ENCODE measurements at places on chromosomes 4 and X.
A peak's percentile ranks its signal among the peaks of the same experiment; 100 is the strongest.

DNA sequence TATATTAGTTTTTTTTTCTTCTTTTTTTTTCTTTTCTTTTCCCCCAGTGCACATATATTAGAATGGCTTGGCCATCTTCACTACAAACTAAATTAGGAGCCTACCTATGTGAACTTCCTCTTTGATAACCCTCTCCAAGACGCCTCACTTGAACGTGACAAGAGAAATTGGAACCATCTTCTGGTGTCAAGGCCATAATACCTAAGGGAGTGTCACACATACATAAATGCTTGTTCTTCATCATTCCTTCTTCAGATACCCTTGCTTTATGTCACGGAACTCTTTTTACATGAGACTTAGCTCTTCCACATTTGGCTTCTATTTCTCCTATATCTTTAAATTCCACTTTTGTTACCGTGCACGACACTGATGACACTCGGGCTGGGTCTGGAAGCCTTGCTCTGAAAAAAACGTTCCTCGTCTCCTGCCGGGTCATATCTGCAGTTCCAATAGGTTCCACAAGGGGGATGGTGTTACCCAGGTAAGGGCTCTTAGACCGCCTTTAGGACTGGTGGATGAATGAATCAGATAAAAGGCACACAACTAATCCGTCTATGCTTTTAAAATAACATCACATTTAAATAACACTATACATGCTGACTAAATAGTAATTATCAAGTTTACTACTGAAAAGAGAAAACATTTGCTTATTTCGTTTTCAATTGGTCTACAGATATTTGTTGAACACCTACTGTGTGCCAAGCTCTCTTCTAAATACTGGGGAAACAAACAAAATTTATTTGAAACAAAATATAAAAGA, 19.9 kb downstream of the DGAT2L6 start:
- DNase-seq: peak; percentile 33

- DNase-seq: no peak
Measured at GRCh38 chrX:15681433-15681832, 16.8 kb upstream of the CLTRN start.

- DNase-seq: no peak
Measured at GRCh38 chrX:70694339-70695122, 214.0 kb downstream of the TEX11 start.

DNA sequence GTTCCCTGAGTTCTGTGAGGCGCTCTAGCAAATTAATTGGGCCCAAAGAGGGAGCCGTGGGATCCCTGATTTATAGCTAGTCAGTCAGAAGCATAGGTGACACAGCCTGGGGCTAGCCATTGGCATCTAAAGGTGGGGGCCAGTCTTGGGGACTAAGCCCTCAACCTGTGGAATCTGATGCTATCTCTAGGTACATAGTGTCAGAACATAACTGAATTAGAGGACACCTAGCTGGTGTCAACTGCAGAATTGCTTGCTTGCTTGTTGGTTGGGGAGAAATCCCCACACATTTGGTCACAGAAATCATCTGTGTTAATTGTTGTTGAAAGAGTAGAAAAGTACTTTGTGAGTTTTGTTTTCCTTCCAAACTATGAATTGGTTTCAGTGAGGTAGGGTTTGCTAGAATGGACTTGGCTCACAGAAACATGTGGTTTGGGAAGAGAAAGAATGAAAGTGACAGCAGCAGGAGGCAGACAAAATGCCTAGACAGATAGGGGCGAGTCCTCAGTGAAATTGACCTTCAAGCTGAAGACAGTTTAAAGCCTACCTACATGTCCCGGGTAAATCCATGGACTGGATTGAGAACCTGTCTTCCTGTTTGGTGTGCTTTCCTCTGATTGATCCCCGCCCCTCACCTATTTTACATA, 12.8 kb upstream of the GPR82 start:
- DNase-seq: no peak

DNA sequence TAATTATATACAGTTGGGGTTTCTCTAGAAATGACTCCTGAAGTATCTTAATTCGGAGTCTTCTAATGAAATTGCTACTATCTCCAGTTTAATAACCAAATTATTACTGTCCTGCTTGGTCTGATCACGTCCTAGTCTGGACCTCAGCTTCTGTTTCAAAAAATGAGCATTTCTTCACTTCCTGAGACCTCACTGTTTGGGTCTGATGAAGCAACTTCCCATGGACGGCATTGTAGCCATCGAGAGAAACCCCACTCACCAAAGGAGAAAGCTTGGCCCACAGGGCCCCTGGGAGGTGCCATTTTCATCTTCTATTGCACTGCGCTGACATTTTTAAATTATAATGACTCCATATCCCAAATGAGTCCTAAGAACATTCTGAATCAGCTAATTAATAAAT, 178.0 kb downstream of the MGST2 start:
- no peak for DNase-seq

GRCh38 chrX:45274576-45274975, 73.9 kb upstream of the DIPK2B start:
- DNase-seq: no peak

Data from GM13977 (cell line).